NCI-H146 (cell line): ENCODE measurements at places on chromosomes 4 and X.

DNA sequence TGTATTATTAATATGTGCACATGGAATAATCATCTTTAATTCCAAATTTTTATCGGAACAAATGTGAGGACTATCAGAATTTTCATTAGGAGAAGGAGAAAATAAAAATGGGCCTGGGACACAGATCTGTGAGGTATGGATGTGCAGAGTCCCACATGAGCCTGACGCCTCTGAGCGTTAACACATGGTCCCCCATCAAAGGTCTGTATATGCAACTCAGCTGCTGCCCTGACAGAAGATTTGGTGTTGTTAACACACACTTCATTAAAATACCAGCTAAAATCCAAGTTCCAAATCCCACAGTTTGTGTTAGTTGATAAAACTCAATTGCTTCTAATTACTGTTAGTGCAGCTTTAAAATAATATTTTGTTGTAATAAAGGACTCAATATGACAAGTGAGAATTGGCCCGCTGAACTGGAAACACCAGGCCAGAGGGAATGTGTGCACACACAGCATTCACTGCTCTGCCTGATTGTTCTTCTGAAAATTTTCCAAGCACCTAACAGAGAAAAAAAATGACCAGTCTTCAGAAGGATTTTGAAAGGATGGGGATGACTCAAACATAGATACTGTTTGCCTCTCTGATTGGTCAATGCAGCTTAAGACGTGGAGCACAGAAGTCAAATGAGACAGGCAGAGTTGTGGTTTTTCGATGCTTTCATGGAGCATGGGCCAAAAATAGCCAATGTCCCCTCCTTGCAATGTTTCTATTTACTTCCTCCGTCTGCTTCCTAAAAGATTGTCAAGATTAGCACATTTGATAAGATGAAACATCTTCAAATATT is 266.6 kb downstream of the NKX6-1 start:
- no peak for DNase-seq

GRCh38 chr4:93731456-93731855 is 97.1 kb upstream of the ATOH1 start:
- no peak for DNase-seq

GRCh38 chr4:12644261-12644660 is 839.9 kb downstream of the RAB28 start:
- DNase-seq = no peak

DNA sequence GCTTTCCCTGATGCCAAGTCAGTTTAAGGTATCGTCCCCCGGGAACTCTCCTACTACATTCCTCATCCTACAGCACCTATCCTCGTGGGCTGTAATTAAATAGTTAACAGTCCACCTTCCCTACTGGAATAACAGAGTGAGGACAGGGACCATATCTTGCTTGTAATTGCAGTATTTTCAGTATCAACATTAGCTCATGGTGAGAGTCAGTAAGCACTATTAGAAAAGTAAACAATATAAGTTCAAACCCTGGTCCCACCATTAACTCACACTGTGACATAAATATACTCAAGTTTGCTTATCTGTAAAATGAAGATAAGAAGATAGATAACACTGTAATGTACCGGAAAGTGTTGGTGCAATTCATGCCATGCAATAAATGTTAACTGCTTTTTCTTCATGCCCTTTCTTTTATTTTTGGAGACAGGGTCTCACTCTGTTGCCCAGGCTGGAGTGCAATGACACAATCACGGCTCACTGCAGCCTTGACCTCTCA is 61.3 kb downstream of the SH3RF1 start:
- peak; percentile 39 for DNase-seq

- DNase-seq = no peak
These were observed 160.6 kb downstream of the EFNB1 start for GRCh38 chrX:68989456-68989855.
